IPS DF 19.7 (cell line): ENCODE measurements at places on chromosomes 4 and X.

GRCh38 chr4:141133999-141134995 lies 1.0 kb upstream of the RNF150 start:
- no peak for DNase-seq

GRCh38 chr4:80006935-80007744 lies 65.9 kb downstream of the ANTXR2 start:
- no peak for DNase-seq

DNA sequence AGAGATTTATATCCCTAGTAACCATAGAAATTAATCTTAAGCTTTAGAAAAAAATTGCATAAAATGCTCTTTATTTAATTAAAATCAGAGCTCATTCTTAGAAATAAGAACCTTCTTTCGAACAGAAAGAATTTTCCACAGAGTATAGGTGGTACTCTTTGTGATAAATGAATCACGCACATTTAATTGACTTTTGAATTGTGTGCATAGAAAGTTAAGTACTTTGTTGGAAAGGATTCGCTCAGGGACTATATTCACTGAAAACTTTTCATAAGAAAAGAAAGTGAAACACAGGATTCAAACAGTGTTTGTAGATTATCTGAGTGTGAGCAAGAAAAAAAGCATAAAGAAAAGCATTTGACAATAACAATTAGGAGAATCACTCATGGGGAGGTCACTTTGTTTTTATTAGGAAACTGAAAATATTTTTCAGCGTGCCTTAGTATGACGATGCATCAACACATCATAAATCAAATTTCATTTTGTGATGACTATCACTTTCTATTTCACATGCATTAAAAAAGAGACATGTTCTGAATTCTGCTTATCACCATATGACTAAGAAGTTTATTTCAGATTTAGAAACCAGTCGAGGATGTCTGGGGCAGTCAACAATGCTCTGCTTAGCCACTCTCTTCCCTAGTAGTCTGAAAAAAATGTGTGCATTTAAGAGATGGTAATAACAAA lies 49.5 kb downstream of the STX18 start:
- no peak for DNase-seq

DNA sequence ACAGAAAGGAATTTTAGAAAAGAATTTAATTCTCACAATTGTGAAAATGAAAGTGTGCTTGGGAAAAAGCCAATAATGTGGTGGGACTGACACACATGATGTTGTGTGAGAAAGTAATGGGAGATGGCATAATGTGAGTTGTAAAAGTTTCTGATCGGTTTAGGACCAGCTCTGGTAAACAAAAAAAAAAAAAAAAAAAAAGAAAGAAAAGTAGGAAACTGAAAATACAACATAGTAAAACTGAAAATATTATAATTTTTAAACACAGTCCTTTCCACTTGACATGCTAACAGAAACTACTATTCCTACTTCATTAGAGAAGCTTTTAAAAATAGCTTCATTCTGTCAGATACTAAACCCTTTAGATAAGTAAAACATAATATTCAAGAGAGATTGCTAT lies 28.2 kb downstream of the RAP1GDS1 start:
- no peak for DNase-seq

GRCh38 chr4:42638993-42639392 lies 17.9 kb downstream of the ATP8A1 start:
- DNase-seq, result no peak
